ENCODE measurements at places on chromosomes 1 and 21.

GRCh38 chr21:18443701-18444100 lies 40.1 kb upstream of the TMPRSS15 start:
- DNase-seq = no peak

DNA sequence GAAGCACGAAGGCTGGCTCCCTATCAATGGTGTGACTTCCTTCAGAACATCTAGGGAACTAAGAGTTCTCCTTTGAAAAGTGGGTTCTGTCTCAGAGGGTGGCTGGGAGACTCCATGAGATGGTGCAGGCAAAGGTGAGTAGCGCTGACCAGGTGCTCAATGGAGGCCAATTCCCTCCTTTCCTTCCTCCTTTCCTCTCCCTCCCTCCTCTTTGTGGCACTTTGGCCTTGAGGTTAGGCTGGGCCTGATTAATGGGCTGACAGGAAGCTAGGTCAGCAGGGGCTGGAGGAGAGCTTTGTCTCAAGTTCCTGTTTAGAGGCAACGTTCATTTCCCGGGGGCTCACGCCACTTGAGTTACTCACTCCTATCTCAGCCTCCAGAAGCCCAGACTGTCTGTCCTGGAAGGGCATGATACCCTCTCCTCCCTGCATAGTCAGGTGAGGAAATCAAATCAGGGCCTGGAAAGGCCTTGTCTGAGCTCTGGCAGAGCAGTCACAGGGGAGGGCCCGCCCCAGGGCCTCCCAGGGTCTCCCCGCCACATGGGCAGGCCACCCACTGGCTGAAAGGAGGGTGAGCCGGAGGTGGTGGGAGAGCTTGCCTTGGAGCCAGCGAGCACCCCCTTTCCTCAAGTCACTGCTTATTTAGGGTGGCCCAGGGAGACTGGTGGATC lies 58.4 kb upstream of the SSBP3 start:
- DNase-seq = no peak

- DNase-seq = no peak
Observed at GRCh38 chr1:53182716-53183094, 13.9 kb upstream of the CPT2 start.

- DNase-seq = no peak
Observed at GRCh38 chr1:17561561-17561985, 22.1 kb downstream of the ARHGEF10L start.

DNA sequence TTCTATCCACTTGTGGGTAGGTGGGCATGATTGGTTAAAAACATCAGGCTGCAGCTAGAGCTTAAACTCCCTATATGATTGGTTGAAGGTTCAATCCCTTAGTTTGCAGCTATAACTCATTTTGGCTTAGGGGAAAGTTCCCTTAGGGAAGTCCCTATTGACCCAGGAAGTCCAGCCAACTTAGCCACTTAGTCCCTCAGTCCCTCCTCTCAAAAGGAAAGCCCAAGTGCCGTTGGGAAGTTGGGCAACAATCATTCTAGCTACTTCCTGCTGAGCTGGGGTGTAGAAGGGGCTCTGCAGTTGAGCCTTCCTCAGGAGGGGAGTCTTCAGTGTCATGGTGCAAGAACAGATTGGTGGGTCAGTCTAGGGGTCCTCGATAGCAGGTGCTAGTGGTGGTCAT lies 12.2 kb downstream of the MSTO1 start:
- no peak for DNase-seq

- no peak for DNase-seq
Observed at GRCh38 chr1:201724766-201725118, 104.2 kb upstream of the IPO9 start.

DNA sequence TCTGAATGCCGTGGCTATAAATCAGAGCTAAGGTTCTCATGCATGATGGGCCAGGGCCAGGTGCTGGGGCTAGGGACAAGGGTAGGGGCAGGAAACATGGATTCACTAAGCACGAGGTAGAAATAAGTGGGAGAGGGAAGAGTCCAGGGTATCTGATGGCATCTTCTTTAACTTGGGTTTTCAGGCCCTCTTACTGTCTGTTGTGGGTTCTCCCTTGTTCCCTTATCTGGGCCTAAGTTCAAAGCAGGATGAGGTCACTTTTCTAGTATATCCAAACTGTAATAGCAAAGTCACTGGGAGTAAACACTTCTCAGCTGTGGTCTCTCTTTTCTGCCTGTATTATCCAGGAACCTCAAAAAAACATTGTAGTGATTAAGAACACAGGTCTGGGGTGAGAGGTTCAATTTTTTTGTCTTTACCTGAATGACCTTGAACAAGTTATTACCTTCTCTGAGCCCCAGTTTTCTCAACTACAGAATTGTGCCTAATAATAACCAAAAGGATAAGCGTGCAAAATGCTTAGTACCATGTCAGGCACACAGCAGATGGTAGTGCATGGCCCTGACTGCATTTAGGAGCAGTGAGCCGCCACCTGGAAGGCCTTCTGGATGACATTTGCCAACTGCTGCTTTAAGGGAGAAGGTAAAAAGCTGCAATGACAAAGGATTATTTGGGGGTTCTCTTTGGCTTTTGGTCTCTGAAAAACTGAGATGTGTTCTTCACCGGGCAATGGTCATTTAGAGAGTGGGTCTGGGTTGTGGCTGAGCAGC lies 53.6 kb upstream of the A3GALT2 start:
- DNase-seq = no peak

DNA sequence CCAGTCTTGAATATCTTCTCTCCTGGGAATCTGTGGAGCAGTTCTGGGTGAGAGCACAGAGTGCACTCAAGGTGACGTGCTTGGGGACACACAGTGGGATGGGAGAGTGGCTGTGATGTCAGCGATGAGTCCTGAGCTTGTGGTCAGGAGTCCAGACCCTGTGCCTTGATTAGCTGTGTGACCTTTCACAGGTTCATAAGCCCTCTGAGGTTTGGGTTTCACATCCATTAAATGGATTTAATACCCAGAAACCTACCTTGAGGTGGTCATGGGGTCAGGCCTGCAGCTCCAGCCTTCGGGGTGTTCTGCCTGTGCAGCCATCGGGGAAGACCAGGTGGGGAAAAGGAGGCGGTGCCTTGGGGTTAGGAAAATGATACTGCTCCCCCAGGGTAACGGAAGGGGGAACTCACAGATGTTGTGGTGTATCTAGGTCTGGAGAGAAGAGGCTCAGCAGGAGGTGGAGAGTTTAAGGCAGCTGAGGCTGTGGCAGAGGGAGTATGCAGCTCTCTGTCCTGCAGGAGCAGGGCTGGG lies 38.5 kb upstream of the ETV3 start:
- no peak for DNase-seq

- DNase-seq = no peak
Observed at GRCh38 chr1:25772692-25773245, 27.2 kb upstream of the SELENON start.

- no peak for DNase-seq
Observed at GRCh38 chr1:7208647-7209180, 423.5 kb downstream of the CAMTA1 start.

GRCh38 chr1:184034761-184035379 lies 2.7 kb downstream of the COLGALT2 start:
- no peak for DNase-seq

GRCh38 chr1:233470741-233471499 lies 143.0 kb upstream of the KCNK1 start:
- DNase-seq = no peak

GRCh38 chr1:19311503-19311930 lies 427 bp downstream of the AKR7A2 start:
- no peak for DNase-seq

DNA sequence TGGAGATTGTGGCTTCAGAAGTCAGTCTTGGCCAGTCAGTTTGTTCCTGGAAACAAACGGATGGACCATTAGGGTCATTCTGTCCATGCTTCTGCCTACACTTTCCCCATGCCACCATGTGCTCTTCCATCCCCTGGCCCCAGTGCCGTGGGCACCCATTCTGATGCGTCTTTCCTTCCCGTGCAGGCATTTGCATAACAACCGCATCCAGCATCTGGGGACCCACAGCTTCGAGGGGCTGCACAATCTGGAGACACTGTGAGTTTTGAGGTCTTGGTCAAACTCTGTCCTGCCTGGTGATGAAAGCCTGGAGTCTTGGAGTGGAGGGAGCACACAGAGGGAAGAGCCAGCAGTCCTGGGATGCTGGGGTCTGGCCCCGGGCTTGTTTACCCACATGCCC lies 61.1 kb downstream of the UBE2T start:
- no peak for DNase-seq

- DNase-seq = no peak
Observed at GRCh38 chr1:168688644-168689326, 40.2 kb downstream of the DPT start.

DNA sequence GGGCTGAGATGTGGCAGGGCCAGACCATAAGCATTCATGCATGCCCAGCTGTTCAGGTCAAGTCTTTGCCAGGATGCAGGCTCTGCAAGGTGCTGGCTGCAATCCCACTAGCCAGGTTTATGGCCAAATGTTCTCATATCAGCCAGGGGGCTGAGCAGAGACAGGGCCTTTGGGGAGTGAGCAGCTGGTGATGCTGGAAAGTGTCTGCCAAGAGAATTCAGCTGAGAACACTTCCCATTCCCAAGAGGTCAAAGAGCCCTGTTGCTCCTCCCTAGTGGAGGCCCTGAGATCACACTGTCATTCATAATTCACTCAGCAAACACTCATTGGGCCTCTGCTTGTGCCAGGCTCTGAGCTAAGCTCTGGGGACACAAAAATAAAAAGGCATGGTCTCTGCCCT lies 150.3 kb downstream of the DMRTA2 start:
- DNase-seq = no peak

- no peak for DNase-seq
Observed at GRCh38 chr1:62337706-62338631, 18.7 kb upstream of the KANK4 start.

- DNase-seq = no peak
Observed at GRCh38 chr1:30109853-30110252, 613.5 kb downstream of the MATN1 start.

GRCh38 chr1:215118081-215118480 lies 35.5 kb downstream of the KCNK2 start:
- no peak for DNase-seq

DNA sequence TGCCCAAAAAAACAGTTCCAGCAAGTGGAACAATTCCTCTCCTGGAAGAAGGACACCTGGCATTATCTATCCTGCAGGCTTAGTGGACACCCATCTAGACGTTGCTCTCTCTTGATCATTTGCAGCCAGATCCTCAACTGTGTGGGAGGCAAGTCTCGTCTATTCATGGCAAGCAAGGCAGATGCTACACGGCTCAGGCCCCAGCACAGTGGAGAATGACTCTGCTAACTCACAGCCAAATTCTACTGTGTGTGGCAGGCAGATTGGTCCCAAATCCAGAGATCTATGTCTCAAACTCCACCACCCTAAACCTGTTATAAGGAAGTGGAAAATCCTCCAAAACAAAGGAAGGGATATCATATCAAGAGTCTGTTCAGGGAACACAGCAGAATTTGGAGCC lies 7.0 kb downstream of the TNNT2 start:
- no peak for DNase-seq

DNA sequence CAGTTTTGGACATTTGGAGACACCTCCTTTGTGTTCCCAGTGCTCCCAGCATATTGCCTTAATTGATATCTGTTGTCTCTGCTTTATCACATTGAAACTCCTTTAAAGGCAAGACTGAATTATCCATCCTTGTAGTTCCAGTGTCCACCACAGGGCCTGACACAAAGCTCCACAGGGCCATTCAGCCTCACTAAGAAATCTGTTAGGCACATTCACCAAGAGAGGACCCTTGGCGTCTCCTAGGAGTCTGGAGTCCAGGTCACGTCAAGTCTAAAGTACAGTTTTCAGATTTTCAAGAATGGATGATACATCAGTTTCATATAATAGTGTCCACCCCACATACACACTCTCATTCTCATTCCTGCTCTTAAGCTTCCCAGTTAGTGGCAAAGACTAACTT lies 4.8 kb downstream of the ACP6 start:
- DNase-seq = no peak

DNA sequence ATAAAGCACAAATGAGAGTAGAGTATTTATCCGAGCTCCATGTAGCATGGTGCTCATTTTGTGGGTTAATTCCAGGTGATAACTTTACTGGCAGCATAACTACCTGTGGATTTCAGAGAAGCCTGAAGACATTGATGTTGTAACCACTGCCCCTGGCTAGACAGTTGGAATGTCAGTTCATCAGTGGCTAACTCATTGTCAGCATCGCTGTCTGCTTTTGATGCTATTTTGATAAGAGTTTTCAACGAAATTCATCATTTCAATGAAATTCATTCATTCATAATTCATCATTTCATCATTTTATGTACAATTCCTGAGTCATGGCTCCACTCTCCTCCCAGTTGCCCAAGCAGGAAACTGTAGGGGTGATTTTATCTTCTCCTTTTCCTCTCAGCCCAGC lies 34.4 kb downstream of the HSD3B1 start:
- no peak for DNase-seq

Data from activated CD8-positive, alpha-beta memory T cell treated with anti-CD3 and anti-CD28 coated beads for 1 hour (primary cell).